RPMI7951 (cell line): ENCODE measurements at places on chromosomes 12 and 14.

DNA sequence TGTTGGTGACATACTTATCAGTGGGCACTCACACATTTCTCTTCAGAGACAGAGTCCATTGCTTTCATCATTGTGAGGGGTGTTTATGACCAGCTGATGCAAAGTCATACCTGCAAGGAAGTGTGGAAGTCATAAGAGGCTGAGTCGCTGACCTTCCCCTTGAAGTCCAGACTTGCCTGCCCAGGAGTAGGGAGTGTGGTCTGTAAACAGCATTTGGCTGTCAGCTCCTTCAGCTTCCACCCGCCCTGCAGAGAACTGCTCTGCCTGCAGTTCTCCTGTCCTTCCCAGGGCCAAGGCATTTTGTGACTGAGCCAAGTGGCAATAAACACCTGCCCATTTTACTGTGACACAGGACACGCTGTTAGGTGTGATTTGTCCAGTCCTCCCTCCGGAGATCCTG is 801.3 kb downstream of the BCL11B start:
- no peak for DNase-seq

GRCh38 chr12:132835076-132836025 is 6.7 kb upstream of the GOLGA3 start:
- DNase-seq = no peak

DNA sequence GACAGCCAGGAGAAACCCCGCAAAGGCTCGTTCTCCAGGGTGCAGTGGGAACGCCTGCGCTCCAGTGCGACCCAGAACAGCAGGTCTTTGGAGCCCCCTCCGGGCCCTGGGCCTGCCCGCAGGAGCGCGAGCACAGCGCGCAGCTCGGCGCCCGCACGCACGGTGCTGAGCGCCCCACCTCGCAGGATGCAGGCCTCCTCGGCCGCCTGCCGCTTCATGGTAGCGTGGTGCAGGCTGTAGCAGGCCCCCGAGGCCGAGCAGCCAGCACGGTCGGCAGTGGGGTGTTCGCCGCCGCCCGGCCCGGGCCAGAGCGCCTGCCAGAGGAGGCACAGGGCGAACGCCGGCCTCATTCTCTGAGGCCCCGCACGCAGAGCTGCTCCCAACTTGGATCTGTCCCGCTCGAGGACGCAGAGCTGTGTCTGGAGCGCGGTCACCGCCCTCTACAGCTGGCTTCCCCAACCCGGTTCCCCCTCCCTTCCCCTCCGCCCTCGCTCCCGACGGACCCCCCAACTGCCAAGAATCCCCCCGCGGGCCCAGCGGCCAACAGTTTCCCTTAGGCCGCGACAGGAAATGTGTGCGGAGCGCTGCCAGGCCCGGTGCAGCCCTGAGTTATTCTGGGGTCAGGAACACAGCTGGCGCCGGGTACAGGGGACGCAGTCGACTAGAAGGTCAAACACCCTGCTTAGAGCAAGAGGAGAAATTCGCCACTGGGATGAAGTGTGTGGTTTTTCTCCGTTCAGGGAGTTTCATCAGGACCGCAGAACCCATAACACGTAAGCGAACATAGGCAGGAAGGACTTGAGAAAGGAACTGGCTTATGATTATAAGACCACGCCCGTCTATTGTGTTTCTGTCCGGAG is at the start of gene CLEC14A:
TSS of gene CLEC14A (minus strand) at position 421 of the 860 bp plus-strand sequence. CDS start at position 350, 71 bp downstream.
- DNase-seq = peak; percentile 2

GRCh38 chr12:93183940-93184671 is 193.6 kb upstream of the NUDT4 start:
- DNase-seq = no peak

- no peak for DNase-seq
These were observed 171.2 kb downstream of the ERC1 start for GRCh38 chr12:1162081-1162760.

- no peak for DNase-seq
These were observed 56.3 kb upstream of the CPNE8 start for GRCh38 chr12:38961683-38962082.

- peak; percentile 23 for DNase-seq
These were observed 35.1 kb upstream of the BATF start for GRCh38 chr14:75487155-75487671.

- no peak for DNase-seq
These were observed 99.5 kb downstream of the NUBPL start for GRCh38 chr14:31660728-31661127.

GRCh38 chr12:13362260-13362841 is 165.8 kb downstream of the EMP1 start:
- peak; percentile 59 for DNase-seq

- no peak for DNase-seq
These were observed 42.3 kb downstream of the ANAPC7 start for GRCh38 chr12:110361216-110361615.

- no peak for DNase-seq
These were observed 365 bp downstream of the CCDC59 start for GRCh38 chr12:82357845-82358199.

DNA sequence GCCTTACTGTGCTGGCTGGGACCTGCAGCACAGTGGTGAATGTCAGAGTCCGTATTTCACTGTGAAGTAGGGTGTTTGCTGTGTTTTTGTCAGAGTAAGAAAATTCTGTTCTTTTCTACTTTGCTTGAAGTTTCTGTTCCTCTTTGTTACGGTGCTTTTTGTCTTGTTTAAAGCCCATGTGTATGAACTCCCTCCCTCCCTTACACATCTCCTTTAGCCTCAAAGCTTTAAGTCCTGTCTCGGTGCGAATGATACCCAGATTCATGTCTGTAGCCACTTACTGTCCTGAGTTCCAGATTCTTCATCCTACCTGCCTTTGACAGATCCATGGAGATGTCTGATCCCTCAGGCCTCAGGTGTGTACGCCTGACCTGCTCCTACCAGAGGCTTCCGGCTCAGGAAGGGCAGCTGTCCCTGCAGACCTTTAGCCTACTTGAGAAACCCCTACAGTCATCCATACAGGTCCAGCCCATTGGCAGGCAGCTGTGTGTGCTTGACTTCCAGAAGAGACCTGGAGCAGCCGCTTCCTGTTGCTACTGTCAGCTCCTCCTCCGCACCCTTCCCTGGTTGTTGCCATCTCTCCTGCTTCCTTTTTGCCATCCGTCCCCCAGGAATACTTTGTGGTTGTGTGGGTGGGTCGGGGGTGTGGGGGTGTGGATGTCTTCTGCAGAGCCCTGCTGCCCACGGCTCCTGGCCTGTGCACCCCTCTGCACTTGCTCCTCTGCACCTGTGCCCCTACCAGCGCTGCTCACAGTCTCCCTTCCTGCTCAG is 72.9 kb downstream of the DDX51 start:
- no peak for DNase-seq

GRCh38 chr14:92040431-92041051 is 682 bp upstream of the TRIP11 start:
- DNase-seq = peak; percentile 69

- no peak for DNase-seq
These were observed 3.2 kb upstream of the RPS29 start for GRCh38 chr14:49589387-49589786.

DNA sequence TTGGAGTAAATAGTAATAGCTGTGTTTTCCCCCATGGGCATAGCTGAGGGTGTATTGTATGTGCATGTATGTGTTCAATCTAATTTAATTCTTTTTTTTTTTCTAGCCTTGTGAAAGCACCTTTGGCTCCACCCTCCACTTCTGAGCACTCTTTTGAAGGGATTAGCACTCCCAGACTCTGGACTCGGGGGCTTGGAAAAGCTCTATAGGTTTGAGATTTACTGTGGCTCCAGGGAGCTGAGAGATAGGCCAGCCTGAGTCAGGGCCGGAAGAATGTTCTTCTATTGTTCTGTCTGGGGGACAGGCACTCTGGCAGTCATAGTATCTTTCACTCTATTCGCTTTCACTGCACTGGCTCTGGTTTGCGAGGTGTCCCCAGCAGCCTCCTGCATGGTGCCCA is 540.0 kb upstream of the TBX3 start:
- no peak for DNase-seq

GRCh38 chr14:23916446-23916845 is 37.1 kb upstream of the DHRS4 start:
- DNase-seq = no peak

GRCh38 chr12:127081058-127081457 is 1185.9 kb upstream of the TMEM132C start:
- DNase-seq = no peak

GRCh38 chr12:119448611-119449131 is 114.1 kb downstream of the CCDC60 start:
- DNase-seq = no peak

DNA sequence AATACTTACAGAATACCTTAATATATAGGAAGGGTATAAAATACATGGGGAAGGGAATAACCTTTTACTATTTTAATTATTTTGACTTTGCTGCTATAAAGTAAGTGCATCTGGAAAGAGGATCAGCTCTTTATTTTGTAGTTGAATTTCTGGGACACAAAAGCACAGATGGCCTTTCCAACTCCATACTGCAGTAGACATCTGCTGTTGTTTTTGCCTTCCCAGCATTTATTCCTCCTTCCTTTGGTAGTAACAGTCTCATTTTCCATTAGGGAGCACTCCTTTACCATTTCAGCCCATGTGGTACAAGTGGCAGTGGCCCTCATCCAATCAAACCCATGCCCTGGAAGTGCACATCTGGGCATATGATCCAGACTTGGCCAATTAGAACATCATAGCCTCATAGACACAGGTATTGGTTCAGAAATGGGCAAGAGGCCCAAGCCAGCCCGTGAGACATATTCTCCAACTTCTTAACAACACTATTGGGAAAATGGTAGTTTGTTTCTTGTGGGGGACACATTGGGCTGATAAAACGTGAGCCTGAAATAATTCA is 64.8 kb upstream of the YARS2 start:
- no peak for DNase-seq

- DNase-seq = no peak
These were observed 256.8 kb downstream of the PCNX1 start for GRCh38 chr14:71163842-71164629.

- DNase-seq = no peak
These were observed 101.4 kb downstream of the GPR65 start for GRCh38 chr14:88106377-88106776.

- peak; percentile 46 for DNase-seq
These were observed 132.1 kb downstream of the DYRK2 start for GRCh38 chr12:67780580-67781084.

GRCh38 chr12:99558109-99558508 is 89.4 kb upstream of the GARIN6 start:
- no peak for DNase-seq

GRCh38 chr12:129844662-129845220 is 59.1 kb downstream of the TMEM132D start:
- peak; percentile 79 for DNase-seq

DNA sequence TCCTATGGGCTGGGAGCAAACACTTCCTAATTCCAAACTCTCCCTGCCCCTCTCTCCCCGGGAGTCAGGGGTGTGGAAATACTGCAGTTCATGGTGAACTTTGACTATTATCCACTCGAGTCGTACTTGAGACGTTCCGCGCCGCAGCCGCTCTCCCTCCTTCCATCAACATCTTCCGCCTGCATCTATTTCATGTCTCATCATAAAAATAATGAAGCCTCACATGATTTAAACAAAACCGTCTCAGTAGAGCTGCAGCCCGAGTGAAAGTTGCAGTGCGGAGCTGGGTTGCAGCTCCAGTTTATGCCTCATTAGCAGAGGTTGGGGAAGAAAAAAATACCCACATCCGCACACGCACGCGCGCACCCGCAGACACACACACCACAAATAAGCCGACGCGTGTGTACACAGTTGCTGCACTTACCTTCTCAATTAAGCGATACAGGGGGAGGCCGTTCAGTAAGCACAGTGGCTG is 283 bp downstream of the LMO3 start:
- DNase-seq = peak; percentile 0

DNA sequence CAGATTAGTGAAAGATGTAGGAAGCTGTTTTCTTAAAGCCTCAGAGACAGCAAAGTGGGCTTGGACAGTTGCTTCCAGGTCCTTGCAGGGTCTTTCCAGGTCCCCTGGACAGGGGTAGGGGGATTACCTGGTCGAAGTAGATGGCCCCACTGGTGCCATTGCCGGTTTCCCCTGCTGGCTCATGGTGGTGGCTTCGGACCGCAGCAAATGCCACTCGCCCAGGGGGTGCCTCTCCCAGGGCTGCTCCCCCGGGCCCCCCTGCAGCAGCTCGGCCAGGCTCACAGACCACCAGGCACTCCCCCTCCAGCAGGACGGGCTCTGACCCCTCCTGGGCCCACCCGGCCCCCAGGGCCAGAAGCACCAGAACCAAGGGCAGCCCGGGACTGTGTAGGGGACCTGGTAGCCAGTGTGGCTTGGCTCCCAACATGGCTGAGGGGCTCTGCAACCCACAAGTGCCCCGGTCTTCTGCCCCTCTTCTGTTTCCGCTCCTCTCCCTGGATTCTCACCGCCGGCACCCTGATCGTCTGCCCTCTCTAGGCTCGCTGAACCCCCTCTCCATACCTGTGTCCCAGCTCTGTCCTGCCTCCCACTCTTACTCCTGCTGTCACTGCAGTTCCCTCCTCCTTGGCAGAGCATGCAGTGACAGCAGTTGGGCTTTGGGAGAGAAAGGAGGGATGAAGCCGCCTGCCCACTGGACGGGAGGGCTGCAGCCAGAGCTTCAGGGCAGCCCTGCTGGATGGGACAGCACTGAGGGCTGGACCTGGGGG is 657 bp downstream of the CBLN3 start:
- no peak for DNase-seq

- DNase-seq = no peak
These were observed 218.6 kb upstream of the FOXN3 start for GRCh38 chr14:89635615-89636014.

GRCh38 chr12:126191949-126192348 is 1126.7 kb downstream of the AACS start:
- DNase-seq = no peak

GRCh38 chr14:58639842-58640484 is 2.2 kb downstream of the DACT1 start:
- DNase-seq = peak; percentile 90

GRCh38 chr14:68733086-68733914 is 59.6 kb downstream of the ZFP36L1 start:
- DNase-seq = no peak

DNA sequence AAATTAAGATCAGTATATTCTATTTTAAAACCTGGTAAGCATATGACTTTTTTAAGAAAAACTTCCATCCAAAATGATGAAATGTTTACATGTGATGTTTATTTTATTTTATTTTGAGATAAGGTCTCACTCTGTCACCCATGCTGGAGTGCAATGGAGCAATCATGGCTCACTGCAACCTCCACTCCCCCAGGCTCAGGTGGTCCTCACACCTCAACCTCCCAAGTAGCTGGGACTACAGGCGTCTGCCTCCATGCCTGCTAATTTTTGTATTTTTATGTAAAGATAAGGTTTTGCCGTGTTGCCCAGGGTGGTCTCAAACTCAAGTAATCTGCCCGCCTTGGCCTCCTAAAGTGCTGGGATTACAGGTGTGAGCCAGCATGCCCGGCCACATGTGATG is 141.8 kb downstream of the ZFP36L1 start:
- no peak for DNase-seq
